ENCODE measurements at places on chromosomes 2 and 18.

DNA sequence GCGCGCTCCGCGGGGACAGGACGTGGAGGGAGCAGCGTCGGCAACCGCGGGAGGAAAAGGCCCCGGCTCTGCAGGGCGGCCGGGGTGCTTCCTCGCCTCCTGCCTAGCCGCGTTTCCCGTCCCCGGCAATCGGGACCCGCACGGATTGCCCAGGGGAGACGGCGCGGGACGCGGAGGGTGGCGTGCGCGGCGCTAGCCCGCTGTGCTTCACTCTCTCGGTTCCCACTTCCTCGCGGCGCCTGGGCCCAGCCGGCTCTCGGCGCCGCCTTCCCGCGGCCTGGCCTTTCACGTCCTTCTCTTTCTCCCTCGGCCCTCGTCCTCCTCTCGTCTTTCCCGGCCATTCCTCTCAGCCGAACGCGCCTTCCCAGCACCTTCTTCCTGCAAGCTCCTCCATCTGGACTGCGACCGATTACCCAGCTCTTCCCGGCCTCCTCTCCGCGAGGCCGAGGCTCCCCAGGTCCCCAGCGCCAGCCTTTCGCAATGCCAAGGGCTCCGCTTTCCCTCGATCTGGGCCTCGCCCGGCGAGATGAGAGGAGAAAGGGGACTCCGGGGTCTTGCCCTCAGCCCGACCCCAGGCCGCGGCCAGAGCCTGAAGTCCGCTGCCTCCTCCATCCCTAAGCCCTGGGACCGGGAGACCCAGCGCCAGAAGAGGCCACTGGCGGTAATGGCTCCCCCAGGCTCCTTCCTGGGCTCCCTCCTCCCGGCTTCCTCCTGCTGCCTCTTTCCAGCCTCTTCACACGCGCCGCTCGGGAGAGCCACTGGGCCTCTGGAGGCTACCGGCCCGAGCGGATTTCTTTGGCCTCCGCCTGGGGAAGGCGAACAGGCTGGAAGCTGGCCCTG is 34.3 kb upstream of the ATP6V1B1 start:
- no peak for DNase-seq

- DNase-seq: no peak
These were observed 9.5 kb downstream of the HJURP start for GRCh38 chr2:233844836-233845235.

GRCh38 chr2:182444806-182445205 is 18.0 kb upstream of the PDE1A start:
- no peak for DNase-seq

DNA sequence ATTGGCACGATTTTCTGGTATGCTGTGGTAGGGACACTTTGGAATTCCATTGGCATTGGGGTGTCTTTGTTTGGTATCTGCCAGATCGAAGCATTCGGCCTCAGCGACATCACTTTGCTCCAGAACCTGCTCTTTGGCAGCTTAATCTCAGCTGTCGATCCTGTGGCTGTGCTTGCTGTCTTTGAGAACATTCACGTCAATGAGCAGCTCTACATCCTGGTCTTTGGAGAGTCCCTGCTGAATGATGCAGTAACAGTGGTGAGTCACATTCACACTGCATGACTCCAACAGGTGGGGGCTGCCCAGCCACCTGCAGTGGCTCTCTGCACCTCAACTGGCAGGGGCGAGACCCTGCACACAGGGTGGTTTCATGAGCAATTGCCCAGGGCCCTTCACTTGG is 38.4 kb downstream of the SLC9A2 start:
- no peak for DNase-seq

DNA sequence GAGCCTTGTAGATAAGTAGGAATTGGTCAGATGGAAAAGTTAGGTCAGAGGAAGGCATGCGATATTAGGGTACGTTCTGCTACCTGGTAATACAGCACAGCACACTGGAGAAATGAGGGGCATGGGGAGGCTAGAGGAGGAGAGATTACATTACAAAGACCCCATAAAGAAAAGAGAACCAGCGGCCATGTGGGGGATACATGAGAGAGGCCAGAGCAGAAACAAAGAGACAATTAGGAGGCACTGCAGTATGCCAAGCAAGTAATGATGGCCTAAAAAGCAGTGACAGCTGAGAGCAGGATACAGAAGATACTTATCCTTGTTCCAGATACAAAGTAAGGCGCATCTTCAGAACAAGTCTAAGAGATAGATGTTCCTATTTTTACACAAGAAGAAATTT is 40.0 kb downstream of the TXNL1 start:
- no peak for DNase-seq

DNA sequence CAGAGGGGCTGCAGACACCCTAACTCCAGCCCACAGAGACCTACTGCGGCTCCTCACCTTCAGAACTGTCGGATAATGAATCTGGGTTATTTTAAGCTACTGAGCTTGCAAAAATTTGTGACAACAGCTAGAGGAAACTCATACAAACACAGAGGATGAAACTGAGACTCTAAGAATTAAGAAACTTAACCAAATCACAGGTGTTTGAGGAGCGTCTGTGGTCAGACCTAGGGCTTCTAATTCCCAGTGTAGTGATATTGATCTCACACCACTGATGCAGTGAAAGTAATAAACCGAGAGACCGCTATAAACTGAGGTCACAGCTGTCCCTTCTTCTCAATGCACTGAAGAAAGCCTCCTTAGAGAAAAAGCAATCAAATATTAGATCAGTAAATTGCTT is 110.1 kb downstream of the RGPD3 start:
- no peak for DNase-seq

DNA sequence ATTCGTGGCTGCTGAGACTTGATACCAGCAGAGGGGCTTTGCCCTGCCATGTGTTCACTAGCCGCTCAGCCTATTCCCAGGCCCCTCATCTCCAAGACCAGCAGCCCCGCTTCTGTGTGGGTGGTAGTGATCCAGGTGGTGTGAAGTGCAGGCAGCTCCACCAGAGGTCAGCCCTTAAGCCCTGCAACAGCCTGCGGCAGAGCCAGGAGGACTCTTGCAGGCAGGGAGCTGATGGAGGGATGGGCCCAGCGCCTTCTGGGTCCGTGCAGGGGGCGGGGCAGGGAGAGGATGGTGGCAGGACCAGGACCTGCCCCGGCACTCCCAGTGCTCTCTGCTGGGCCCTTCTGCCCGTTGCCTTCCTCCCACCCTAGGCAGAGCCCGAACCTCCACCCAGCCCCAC is 162.0 kb downstream of the SH3BP4 start:
- DNase-seq: no peak

- DNase-seq: peak; percentile 49
These were observed 11.6 kb downstream of the CD28 start for GRCh38 chr2:203718087-203718486.

- no peak for DNase-seq
These were observed 287.7 kb upstream of the ID2 start for GRCh38 chr2:8394131-8394530.

DNA sequence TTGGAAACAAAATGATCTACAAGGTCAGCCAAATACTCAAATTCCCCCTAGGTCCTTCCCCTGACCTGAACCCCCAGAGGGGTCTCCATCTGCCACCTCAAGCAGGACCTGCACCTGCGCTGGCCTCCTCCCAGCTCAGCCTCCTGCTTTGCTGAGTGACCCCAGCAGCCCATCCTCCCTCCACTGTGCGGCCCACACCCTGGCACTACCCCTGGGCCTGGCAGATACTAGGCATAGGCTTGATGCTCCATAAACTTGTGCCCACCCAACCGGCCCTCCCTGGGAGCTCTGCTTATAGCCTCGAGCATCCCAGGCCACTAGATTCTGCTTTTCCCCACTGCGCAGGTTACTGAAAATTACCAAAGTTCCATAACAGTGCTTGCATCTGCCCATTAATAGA is 156.2 kb downstream of the HDAC4 start:
- no peak for DNase-seq

GRCh38 chr18:77129150-77129551 is 3.4 kb downstream of the MBP start:
- no peak for DNase-seq

- no peak for DNase-seq
These were observed 6.6 kb downstream of the YIPF4 start for GRCh38 chr2:32284321-32284720.

GRCh38 chr2:144678736-144679135 is 158.8 kb upstream of the ZEB2 start:
- no peak for DNase-seq

DNA sequence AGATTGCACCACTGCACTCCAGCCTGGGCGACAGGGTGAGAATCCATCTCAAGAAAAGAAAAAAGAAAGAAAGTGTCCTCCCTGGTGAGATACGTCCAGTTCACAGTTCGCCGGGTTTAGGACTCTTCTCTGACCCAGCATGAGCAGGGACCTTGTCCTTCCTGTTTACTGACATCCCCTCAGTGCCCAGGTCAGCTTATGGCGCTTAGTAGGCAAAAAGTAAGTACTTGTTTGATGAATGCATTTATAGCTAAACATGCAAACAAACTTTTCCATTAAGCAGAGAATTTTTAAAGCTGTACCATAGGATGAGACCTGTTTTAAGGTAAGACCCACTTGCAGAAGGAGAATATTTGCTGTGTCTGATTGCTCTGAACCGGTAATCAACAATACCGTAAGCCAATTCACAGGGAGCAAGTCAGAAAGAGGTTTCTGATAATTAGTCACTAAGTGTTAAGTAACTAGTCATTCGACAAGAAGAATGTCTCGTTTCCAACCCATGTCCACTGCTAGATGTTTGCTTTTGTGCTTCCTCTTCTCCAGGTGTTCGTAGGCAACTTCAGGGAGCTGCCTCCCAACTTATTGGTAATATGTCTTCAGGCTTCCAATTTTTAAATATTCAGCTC is 40.0 kb downstream of the MOGAT1 start:
- no peak for DNase-seq

- DNase-seq: no peak
These were observed 23.9 kb upstream of the CAVIN2 start for GRCh38 chr2:191870744-191871143.

DNA sequence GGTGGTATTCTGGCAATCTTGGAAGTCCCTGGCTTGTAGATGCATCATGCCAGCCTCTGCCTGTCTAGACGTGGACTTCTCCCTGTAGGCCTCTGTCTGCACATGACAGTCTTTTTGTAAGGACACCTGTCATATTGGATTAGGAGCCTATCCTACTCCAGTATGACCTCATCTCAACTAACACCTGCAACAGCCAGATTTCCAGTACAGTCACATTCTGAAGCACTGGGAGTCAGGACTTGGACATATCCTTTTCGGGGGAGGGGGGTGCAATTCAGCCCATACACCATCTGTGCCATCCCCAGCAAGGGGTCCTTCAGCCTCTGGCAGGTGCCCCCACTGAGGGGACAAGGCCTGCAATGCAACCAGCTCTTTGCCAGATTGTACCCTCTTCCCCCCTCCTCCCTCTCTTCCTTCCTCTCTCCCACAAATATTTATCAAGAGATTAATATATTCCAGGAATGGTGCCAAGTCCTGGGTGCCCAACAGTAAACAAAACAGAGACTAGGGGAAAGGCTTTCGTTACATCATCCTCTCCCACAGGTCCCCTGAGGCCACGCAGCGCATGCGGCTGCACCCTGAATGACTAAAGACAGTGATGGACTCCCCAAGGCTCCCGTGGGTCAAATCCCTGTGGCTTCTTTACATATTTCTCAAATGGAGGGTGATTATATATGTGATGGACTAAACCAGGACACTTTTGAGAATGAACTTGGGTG is 20.5 kb upstream of the MYCN start:
- DNase-seq: no peak

- DNase-seq: peak; percentile 13
These were observed at the start of gene GPR155 for GRCh38 chr2:174486563-174487107. TSS of gene GPR155 (minus strand) at chr2:174487029. CDS start at chr2:174481956, 5,073 bp downstream.

GRCh38 chr2:100782380-100782878 is 37.5 kb upstream of the NPAS2 start:
- no peak for DNase-seq

DNA sequence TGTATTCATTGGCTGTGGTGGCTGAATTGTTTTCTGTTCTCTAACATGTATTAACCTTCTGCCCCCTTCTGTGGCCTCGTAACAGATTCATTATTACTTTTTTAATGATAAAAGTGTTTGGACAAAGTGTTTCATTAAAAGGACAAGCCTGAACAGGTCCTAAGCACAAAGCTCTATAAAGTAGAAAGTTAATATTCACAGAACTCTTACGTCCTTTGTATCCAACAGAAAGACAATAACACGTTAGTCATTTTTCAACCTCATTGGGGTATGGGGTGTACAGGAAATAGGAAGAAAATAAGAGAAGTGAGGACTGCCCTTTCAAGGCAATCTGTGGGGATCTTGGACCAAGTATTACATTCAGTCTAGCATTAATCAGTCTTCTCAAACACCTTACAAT is 105.5 kb upstream of the RGPD4 start:
- no peak for DNase-seq

- no peak for DNase-seq
These were observed 126.9 kb upstream of the LINC00305 start for GRCh38 chr18:64275593-64276300.

GRCh38 chr2:17184512-17184911 is 333.7 kb downstream of the RAD51AP2 start:
- no peak for DNase-seq

GRCh38 chr18:48238206-48238605 is 171.0 kb downstream of the ZBTB7C start:
- DNase-seq: no peak

DNA sequence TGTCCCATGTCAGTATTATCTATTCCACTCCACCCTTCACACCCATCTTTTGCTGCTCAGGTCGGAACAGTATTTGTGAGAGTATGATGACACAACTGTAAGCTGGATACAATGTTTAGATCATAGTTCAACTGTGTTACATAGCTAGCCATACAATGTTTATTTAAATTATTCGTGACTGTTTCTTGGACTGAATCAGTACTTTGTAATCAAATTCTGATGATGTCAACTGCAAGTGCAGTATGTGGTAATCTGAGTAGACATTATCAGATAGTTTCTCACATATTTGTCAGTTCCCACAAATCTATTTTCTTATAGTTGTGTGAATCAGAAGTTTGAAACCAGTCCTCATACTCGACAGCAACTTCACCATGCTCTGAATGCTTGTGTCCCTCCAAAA is 177.6 kb downstream of the ZNF407 start:
- no peak for DNase-seq

DNA sequence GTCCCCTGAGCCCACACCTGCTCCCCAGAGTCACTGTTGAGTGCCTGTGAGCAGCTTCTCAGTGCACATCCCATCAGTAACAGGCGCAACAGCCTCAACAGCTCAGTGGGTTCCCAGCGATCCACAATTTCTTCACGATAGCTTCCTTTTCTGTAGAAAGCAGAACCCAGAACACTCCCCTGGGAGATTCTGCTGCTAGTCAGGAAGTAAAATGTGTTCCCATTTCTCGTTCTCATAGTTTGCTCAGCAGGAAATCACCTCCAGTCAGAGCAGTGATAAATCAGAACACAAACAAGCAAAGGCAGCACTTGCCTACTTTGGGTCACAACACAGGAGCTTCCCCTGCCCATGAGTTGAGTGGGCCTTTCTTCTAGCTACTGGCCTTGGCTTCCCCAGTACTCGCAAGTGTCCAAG is 48.9 kb upstream of the ATG16L1 start:
- DNase-seq: no peak

All from effector memory CD8-positive, alpha-beta T cell (primary cell).